Ecto neural progenitor cell (in vitro differentiated cells): ENCODE measurements at places on chromosomes 2 and 18.

GRCh38 chr18:13836559-13836958 lies 12.6 kb downstream of the MC5R start:
- DNase-seq: no peak

GRCh38 chr2:197760293-197760657 lies 24.8 kb downstream of the BOLL start:
- DNase-seq: peak; percentile 37

- no peak for DNase-seq
Measured at GRCh38 chr2:226037526-226037925, 638.0 kb downstream of the NYAP2 start.

GRCh38 chr2:43224571-43225092 lies 1.8 kb downstream of the ZFP36L2 start:
- DNase-seq: no peak

GRCh38 chr2:196985511-196986183 lies 59.1 kb upstream of the PGAP1 start:
- DNase-seq: no peak

GRCh38 chr2:192162392-192163042 lies 32.2 kb downstream of the TMEFF2 start:
- DNase-seq: peak; percentile 66

GRCh38 chr2:242058116-242058680 lies 188.7 kb downstream of the RTP5 start:
- no peak for DNase-seq

DNA sequence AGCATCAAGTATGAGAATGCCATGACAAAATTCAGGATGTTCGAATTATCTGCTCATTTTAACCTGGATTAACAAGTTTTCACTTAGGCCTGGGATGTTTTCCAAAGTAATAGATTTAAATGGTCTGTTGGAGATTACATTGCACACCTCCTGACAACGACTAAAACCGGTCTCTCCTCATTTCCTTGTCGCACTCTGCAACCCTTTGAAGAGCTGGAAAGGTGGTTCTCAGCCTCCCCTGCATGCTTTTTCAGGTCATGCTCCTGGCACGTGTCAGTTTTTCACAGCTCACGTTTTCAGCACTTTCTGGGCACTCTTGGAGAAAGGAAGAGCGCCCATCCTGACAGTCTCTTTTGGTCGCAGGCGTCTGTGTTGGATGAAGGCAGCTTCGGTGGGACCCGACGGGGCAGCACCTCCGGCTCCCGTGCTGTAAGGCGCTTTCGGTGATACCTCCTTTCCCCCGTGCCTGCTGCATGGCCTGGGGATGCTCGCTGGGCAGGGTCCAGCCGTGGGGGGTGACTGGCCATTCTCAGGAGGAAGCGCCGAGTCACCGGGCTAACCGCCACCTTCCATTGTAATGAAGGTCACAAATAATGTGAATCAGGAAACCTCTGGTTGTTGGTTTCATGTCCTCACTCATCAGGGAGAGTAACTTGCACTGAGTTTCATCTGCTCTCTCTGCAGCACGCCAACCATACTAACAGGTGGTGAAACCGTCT lies 63.5 kb upstream of the RBM44 start:
- no peak for DNase-seq

GRCh38 chr2:236745420-236746210 lies 176.0 kb downstream of the ACKR3 start:
- DNase-seq: peak; percentile 59

GRCh38 chr2:63772061-63772460 lies 69.6 kb upstream of the UGP2 start:
- DNase-seq: no peak

GRCh38 chr2:174574657-174575056 lies 22.9 kb downstream of the WIPF1 start:
- no peak for DNase-seq

DNA sequence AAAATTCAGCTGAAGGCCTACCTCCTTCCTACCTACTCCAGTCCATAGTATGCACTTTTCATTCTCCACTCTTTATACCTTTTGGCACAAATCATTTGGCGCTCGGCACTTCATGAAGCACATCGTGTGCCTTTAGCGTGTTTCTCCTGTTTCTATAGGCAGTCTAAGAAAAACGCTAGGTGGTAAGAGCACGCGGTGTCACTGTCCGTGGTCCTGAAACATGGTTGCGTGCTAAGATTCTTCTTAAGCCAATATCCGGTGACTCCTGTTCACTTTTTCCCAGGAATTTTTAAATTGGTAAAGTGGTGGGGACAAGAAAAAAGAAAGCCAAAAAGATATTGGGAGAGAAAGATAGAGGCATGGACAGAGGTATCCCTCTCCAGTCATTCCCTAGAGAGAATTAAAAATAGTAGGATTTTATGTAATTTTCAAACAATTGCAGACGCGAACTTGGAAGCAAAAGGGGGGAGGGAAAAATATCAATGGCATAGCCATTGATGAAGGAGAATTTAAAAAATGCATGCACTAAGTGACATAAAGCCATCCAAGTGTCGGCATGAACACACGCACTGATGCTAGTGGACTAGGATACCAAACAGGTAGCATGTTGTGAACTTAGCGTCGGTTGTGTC lies 1.4 kb upstream of the CTNNA2 start:
- peak; percentile 79 for DNase-seq

GRCh38 chr2:191274413-191274815 lies 29.2 kb downstream of the MYO1B start:
- DNase-seq: no peak

DNA sequence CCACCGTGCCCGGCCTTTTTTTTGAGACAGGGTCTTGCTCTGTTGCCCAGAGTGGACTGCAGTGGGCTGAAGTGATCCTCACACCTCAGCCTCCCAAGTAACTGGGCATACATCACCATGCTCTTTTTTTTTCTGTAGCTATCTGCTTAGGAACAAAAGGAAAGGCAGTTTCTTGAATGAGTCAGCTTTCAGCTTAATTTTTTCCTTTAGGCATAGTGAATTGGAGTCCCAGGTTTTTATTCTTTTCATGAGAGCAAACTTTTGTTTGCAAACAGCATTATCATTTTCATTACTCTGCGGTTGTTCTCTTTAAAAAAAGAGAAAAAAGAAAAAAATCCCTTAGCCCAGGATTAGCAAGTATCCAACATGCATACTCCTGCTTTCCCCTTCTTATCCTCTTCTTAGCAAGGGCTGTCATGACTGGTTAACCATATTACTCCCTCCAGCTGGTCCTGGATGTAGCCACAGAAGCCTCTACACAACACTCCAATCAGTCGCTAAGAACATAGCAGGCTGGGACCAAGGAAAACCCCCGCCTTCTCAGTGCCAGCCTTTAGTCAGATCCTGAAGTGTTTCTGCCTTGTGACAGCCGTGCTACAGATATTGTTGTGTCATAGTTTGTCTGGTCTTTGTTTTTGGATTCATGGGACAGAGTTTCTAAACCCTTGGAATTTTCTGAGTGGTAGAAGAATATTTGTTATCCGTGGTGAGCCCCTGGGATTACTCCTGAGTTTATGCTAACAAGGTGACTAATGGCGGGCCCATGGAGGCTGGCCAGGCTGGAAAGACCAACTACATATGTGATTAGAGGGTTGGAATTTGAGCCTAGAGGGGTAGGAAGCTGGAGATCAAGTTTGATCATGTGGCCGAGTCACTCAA lies 23.3 kb upstream of the ST3GAL5 start:
- no peak for DNase-seq

DNA sequence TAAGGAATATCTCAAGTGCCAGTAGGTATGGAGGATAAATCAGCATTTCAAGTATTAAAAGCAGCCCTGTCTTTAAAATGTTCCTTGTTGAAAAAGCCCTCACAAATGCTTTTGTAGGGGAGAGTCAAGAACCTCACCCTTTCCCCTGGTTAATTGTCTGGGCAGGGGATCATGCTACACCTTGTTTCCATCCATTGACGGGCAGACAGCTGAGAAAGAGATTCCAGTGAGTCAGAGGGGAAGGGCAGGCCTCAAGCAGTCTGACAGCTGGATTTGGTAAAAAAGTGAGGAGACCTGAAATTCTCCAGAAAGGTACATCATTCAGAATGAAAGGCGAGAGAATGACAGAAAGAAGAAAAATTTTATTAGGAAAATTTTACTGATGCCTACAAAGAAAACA lies 203.2 kb upstream of the CYP26B1 start:
- DNase-seq: no peak

DNA sequence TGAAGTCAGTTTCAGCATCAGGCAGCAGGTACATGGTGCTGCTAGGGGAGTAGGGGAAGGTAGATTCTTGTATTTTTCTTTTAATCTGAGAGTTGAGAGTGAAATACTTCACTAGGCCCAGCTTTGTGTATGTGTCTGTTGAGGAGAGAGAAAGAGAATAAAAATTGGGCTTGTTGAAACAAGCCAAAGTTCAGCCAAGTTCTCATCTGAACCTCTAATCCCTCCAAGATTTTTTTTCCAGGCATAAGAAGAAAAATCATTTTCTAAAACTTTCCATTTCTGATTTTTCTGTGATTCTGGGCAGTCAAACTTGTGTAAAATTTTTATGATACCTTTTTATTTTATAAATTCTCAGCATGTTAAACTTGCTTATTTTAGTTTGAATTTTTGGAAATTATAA lies 55.6 kb downstream of the PTPRM start:
- no peak for DNase-seq

DNA sequence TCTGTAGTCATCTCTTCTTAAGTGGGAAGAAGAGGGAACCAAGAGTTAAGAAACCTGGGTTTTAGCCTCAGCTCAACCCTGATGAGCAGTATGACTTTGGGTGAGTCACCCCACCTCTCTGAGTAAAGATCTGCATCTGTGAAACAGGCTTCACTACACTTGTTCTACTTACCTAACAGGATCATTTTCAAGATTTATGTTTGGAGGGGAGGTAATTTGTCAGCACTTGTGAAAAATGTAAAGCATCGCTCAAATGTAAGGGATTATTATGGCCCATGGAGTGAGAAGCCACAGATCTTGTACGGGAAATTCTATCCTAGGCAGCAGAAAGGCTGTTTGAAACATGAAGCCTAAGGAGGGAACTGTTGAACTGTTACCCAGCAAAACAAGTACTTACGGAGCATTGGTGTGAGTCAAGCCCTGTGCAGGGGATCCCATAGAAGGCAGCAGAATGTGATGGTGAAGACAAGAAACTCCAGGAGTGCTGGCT lies 160.6 kb downstream of the PRKCE start:
- no peak for DNase-seq

- no peak for DNase-seq
Measured at GRCh38 chr2:37317746-37318145, 6.9 kb downstream of the PRKD3 start.

DNA sequence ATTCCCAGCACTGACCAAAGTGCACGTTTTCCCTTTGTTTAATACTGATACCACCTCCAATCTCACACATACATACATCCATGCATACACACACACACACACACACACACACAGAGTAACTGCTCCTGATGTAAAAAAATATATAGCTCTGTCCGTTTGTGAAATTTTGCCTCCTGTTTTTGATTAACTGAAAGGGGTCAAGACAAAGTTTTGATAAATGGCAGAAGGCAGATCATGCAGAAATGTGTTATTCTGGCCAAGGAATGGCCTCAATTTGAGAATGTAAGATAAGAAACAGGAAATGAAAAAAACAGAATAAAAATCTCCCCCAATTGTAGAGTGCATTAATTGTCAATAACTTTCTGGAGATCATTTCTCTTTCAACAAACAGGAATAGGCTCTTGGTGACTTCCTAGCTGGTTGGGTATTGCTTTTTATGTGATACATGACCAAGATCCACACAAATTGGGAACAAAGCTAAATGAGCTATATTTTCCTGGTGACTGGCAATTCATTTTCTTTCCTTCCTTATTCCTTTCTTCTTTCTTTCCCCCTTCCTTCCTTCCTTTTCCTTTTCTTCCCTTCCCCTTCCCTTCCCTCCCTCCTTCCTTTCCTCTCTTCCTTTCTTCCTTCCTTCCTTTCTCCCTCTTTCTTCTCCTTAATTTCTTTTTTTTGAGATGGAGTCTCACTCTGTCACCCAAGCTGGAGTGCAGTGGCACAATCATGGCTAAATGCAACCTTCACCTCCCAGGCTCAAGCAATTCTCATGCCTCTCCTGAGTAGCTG lies 88.9 kb upstream of the PMAIP1 start:
- DNase-seq: no peak

DNA sequence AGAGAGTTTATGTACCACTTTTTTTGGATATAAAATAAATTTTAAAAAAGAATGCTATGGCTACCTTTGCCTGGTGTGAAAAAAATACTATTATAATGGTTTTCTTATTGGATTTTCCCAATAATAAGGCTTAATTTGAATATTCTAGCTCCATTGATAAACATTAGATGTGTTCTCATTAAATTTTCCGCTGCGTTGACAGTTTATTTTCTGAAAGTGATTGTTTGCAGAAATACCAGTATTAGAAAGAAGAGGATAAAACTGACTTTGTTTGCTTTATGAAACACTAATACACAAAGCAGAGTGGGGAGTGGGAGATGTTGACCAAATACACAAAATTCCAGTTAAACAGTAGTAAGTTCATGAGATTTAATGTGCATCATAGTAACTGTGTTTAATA lies 433.3 kb upstream of the TMEFF2 start:
- DNase-seq: no peak

GRCh38 chr2:237427769-237428506 lies 14.0 kb upstream of the COL6A3 start:
- no peak for DNase-seq

DNA sequence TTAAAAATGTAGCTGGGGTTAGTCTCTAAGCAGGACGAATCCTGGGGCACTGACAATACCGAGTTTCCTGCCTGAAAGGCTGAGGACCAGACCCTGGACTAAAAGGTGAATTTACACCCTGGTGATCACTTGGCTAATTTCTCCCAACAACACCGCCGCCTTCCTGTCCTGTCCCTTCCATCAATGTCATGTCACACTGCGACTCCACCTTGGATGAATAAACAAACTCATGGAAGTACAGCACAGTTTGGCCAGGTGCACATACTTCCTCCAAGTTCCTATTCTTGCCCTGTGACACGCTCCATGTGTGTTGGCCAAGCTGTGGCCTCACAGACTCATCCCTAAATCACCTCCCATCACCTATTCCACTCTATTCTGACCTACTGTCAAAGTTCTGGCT lies 15.9 kb upstream of the GALM start:
- no peak for DNase-seq

DNA sequence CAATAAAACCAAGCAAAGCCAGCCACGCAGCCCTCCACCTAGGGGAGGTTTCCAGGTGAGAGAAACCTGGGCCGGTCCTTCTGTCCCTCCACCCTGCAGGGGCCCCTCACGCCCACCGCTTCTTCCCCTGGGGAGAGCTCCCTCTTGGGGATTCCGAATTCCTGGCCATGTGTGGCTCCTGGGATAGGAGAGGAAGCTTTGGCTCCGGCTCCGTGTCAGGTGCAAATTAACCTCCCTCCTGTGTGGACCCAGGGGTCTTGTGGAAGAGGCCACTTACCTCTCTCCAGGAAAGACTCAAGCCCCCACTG lies 4.2 kb downstream of the RTP5 start:
- no peak for DNase-seq
